ENCODE measurements at places on chromosomes 16 and 17. TPM values are rescaled to one million over a fixed set of nuclear protein-coding genes. Genes with fewer than 3 reads are reported as not detected.

- no peak for DNase-seq
These were observed 782 bp downstream of the FAM83G start for GRCh38 chr17:19003543-19004420.

CDH1 gene
- total RNA-seq: 0.59 TPM

PRKCB gene
- total RNA-seq: 273 TPM

DNA sequence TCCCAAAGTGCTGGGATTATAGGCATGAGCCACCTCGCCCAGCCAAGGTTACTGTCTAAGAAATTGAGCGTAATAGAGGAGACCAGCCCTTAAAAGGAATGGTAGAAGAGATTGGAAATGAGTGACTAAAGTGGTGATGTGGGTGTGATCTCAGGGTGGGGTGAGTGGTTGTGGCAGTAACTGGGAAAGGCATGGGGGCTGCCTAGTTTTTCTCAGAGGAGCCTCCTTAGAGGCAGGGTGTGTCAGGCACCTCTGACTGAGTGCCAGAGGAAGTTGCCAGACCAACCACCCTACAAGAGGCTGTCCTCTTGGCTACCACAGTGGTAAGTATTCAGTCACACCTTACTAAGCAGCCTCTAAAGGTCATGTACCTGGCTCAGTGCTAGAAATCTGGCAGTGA is 8.9 kb downstream of the DUS2 start:
- DNase-seq: peak; percentile 69

DNA sequence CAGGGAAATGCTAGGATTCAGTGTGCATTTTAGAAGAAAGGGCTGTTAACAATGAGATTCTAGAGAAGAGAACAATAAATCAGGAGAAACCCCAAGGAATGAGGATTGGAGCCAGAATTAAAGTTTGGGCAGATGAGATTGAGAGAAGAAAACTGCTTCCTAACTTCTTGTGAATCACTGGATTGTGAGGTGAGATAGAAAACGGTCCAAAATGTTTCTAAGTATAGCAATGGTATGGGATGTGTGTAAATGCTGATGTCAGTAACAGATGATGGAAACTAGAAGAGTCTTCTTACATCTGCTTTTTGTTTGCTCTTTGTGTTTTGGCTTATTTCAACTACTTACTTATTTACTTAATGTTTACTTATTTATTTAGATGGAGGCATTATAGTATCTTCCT is 123.0 kb downstream of the KCNJ2 start:
- no peak for DNase-seq
